ENCODE measurements at places on chromosomes 16 and 17.

DNA sequence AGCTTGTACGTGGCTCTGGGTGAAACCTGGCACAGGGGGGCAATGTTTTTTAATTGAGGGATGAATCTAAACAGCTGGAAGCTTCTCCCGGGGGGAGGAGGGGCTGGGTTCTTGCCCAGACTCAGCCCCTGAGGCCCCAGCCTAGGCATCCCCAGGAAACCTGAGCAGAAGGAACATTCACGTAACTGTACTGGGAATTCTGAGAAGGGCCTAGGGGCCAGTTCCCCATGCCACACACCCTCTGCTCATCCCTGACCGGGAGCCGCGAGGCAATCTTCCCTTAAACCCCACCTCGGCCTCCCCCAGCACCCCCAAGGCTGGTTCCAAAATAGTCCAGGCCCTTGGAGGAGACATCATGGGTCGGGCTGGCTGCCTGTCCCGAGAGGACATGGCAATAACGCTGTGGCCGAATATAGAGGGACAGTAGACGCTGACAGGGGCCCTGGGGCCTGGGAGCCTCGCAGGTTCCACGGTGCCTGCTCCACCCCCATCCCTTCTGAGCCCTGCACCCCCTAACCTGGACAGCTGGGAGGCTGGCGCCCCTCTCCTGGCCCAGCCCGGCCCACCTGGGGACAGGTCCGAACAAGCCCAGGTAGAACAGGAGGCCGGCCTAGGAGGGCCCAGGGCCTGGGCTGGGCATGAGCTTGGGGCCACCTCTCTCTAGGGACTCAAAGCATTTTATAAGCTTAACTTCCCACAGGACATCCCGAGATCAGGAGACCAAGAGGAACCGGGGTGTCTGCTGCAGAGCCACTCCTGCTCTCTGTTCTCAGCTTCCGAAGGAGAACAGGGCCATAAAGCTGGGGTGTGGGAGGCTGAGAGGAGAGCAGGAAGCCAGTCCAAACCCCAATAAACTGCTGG lies 83.2 kb upstream of the TOB1 start:
- DNase-seq: no peak
- H3K27me3 ChIP-seq: no peaks in the 10 kb centered on the region
- no peak overlapping the region for H3K27ac ChIP-seq
- no peak overlapping the region for H3K4me3 ChIP-seq

GRCh38 chr16:58577141-58577540 lies 52.5 kb downstream of the CNOT1 start:
- no peak overlapping the region for H3K27ac ChIP-seq
- H3K4me1 ChIP-seq: no peaks in the 10 kb centered on the region
- H3K36me3 ChIP-seq: peaks cover 39% of the 10 kb centered on the region
- H3K27me3 ChIP-seq: no peaks in the 10 kb centered on the region
- no peak for DNase-seq
- no peak overlapping the region for H3K4me3 ChIP-seq

DNA sequence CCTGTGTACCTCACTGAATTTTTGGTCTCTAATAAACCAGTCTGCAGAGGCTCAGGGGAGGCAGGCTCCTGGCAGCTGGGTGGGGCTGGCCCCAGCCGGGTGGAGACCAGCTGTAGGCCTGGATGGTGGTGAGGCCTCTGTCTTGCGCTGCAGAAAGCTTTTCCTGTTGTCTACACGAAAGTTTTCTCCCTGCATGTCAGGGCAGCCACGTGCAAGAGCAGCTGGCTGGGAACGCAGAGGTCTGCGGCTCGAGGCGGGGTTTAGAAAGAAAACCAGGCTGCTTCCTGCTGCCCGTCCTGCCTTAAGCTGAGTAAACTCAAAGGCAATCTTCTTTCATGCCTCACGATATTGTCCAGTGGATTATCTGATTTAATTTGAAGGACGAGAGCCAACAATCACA lies 2.4 kb downstream of the SERPINF1 start:
- H3K27me3 ChIP-seq: no peaks in the 10 kb centered on the region
- H3K36me3 ChIP-seq: no peaks in the 10 kb centered on the region
- peaks cover 18% of the 10 kb centered on the region for H3K4me1 ChIP-seq
- no peak overlapping the region for H3K27ac ChIP-seq

DNA sequence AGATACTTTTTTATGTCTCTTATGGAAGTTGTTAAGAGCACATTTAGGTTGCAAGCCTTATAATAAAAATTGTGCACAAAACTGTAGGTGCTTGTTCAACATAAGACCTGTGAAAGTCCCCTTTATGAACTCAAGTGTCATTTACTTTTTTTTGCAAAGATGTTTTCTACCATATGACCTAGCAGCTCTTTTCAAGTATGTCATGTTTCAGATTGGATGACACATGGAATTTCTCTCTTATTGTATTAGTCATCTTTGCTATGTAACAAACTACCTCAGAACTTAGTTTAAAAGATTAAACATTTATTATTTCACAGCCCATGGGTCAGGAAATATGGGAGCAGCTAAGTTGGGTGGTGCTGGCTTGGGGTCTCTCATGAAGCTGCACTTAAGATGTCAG lies 57.9 kb downstream of the PHKB start:
- no peak overlapping the region for H3K4me3 ChIP-seq
- no peaks in the 10 kb centered on the region for H3K27me3 ChIP-seq
- no peak overlapping the region for H3K27ac ChIP-seq
- DNase-seq: no peak

DNA sequence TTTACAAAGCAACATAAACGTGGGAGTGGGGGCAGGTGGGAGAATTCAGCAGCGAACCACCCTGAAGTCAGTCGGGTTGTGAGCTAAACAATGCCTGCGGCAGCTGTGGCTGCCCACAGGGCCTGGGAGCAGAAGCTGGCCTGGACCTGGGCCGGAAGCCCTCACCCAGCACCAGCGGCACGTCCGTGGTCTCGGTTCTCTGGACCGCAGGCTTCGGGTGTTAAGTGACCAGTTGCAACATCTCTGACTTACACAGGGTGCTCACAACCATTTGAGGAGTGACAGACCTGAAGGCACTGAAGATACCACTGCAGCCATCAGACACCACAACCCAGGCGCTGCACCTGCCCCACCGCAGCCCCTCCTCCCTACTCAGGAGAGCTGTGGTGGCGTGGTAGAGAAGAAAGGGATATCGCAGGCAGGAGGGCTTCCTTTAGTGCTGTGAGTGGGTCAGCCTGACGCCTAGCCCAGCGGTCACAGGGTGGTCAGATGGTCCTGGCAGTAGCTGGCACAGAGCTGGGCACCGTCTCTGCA lies 33.8 kb downstream of the CBFA2T3 start:
- peaks cover 10% of the 10 kb centered on the region for H3K4me1 ChIP-seq
- no peak overlapping the region for H3K27ac ChIP-seq
- DNase-seq: no peak
- H3K27me3 ChIP-seq: peaks cover 35% of the 10 kb centered on the region
- H3K36me3 ChIP-seq: no peaks in the 10 kb centered on the region

GRCh38 chr17:17556671-17557070 lies 34.8 kb downstream of the PEMT start:
- H3K36me3 ChIP-seq: no peaks in the 10 kb centered on the region
- H3K27me3 ChIP-seq: no peaks in the 10 kb centered on the region
- no peak for DNase-seq
- H3K27ac ChIP-seq: no peak overlapping the region
- H3K4me1 ChIP-seq: peaks cover 2% of the 10 kb centered on the region

- no peaks in the 10 kb centered on the region for H3K4me1 ChIP-seq
- DNase-seq: no peak
- H3K36me3 ChIP-seq: no peaks in the 10 kb centered on the region
- no peak overlapping the region for H3K27ac ChIP-seq
Measured at GRCh38 chr17:54085020-54085419, 262.3 kb downstream of the KIF2B start.

Data from neuronal stem cell (in vitro differentiated cells).